ENCODE measurements at places on chromosomes 16 and 17. TPM values are rescaled to one million over a fixed set of nuclear protein-coding genes. Genes with fewer than 3 reads are reported as not detected.

CLEC3A gene
- not detected for total RNA-seq

IGSF6 gene
- total RNA-seq: 13.2 TPM

KRTAP2-4 gene
- not detected for total RNA-seq

RMI2 gene
- 17.1 TPM for total RNA-seq

ERBB2 gene
- total RNA-seq: 36.8 TPM
